Bronchial smooth muscle cell (primary cell): ENCODE measurements at places on chromosomes 16 and 17. TPM values are rescaled to one million over a fixed set of nuclear protein-coding genes. Genes with fewer than 3 reads are reported as not detected.

The TNFRSF17 gene
- not detected in 2 replicates for total RNA-seq

The KRT37 gene
- not detected in 2 replicates for total RNA-seq

The WNT9B gene
- 0.32 TPM in 1 of 2 replicates, not detected in the other for total RNA-seq

The KRT20 gene
- not detected in 2 replicates for total RNA-seq

The SOX9 gene
- 5.2 and 8.7 TPM in 2 replicates for total RNA-seq

The CLDN7 gene
- total RNA-seq, result 4.2 and 16.5 TPM in 2 replicates

The QPRT gene
- total RNA-seq, result 26.4 and 41.6 TPM in 2 replicates

The PIMREG gene
- total RNA-seq, result 0.60 and 4.4 TPM in 2 replicates

The CCT6B gene
- 1.5 and 4.1 TPM in 2 replicates for total RNA-seq

The CORO1A gene
- total RNA-seq, result 0.60 and 0.79 TPM in 2 replicates

The DLX4 gene
- total RNA-seq, result not detected in 2 replicates
